Heart right ventricle (tissue), 16 donors: ENCODE measurements at places on chromosomes 2 and 18.

DNA sequence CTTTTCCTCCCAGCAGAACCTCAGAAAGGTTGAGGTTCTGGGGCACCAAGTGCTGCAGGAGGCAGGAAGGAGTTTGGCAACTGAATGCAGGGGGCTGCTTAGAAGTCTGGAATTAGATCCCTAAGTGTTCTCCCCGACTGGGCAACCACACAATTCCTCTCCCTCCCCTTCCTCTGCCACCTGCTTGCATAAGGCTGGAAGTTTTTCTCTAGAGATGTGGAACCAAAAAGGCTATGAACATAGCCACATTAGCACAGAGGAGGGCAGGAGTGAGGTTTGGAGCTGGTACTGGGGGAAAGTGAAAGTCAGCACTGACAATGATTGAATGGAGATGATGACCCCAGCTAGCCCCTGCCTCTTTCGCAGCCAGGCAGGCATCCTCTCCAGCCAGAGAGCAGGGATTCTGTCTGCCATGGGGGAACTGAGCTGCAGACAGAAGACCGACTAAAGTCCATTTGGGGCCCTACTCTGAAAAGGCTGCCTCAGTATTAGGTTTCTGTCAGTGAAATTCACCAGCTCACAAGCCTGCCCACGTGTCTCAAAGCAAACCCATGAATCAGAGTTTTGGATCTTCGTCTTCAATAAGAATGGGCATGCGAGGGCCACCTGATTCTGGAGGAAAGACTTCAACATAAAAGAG is 87.9 kb upstream of the ITGA6 start:
- no peak for DNase-seq

GRCh38 chr18:80130555-80130954 is 21.5 kb downstream of the ADNP2 start:
- no peak for DNase-seq

DNA sequence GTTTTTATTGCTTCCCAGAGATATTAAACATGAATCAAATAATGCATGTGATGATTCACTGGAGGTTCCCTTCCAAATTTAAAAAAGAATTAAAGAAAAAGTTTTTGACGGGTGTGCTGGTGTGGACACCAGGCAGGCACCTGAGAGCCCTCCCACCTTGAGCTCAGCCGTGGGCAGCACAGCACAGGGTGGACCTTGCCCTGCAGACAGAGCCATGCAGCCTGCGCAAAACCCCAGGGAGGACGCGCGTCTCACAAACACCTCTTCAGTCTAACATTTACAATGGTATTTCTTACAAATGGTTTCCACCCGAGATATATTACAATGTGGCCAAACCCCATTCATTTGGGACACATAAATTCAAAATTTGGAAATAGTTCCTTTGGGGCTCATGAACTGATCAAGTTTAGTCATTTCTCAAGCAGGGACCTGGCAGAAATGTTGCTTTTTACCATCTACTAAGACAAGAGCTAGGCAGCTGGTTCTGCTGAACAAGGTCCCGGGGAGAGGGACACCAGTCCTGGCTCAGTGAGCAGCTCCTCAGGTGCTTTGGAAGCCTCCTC is 45.4 kb downstream of the ODC1 start:
- DNase-seq, result no peak

DNA sequence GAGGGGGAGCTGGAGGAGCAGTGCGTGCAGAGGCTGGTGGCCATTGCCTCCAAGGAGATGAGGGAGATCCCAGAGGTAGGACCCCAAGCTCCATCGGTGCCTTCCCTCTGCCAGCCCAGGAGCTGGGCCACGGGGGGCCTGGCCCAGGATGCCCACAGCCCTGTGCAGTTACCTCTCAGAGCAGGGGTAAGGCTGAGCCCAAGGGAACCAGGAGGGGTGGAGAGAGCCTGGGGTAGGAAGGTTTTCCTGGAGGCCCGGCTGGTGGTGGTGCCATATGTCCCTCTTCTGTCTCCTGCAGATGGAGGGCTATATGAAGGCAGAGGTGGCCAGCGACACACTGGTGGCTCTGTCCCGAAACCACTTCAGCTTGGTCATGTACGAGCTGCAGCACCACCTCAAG is 11.4 kb downstream of the MROH2A start:
- no peak for DNase-seq
